ENCODE measurements at places on chromosomes 6 and 20. TPM values are rescaled to one million over a fixed set of nuclear protein-coding genes. Genes with fewer than 3 reads are reported as not detected.

GRCh38 chr20:31968291-31969126 is 558 bp downstream of the XKR7 start:
- no peak overlapping the region for H3K27ac ChIP-seq
- peaks cover 52% of the 10 kb centered on the region for H3K27me3 ChIP-seq
- peaks cover 15% of the 10 kb centered on the region for H3K4me1 ChIP-seq
- H3K36me3 ChIP-seq = no peaks in the 10 kb centered on the region
- DNase-seq = peak; percentile 99

GRCh38 chr6:18309046-18309445 is 44.7 kb upstream of the DEK start:
- DNase-seq = no peak
- H3K4me3 ChIP-seq = no peak overlapping the region

DNA sequence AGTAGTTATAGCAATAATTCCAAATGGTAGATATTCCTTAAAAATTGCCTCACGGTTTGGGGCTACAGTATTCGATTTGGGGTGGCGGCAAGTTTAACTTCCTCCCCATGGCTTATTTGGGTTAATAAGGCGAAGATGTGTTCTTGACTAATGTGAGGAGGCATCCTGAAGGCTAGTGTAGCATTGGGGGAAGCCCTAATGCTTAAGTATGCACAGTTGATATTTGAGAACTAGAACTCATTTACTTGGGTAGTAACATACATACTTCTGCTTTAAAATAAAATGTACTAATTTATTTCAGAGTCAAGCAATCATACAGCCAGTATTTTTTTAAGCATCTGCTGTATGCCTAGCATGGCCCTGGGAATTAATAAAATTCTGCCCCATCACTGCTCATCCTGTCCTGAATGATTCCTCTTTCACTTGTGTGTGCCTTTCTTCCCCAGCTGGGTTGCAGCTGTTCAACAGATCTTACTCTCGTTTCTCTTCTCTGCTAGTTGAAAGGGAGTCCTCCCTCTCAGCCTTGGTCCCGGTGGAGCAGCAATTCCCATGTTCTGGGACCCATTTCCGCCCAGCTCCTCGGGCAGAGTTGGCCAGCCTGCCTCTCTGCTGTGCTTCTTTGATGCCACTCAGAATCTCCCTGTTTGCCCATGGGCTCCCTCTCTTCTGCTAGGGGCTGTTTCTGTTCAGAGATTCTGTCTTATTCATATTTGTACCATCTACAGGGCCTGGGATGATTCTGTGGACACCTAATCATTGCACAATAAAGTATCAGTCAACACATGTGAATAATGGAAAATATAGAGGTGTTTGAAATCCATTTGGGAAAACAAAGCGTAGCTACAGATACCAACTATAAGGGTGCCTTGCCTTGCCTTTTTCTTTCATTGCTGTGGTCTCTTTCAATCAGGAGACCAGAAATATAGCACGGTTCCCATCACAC is 104.8 kb downstream of the ARID1B start:
- H3K4me1 ChIP-seq = peaks cover 4% of the 10 kb centered on the region
- H3K27ac ChIP-seq = no peak overlapping the region
- H3K36me3 ChIP-seq = no peaks in the 10 kb centered on the region

DNA sequence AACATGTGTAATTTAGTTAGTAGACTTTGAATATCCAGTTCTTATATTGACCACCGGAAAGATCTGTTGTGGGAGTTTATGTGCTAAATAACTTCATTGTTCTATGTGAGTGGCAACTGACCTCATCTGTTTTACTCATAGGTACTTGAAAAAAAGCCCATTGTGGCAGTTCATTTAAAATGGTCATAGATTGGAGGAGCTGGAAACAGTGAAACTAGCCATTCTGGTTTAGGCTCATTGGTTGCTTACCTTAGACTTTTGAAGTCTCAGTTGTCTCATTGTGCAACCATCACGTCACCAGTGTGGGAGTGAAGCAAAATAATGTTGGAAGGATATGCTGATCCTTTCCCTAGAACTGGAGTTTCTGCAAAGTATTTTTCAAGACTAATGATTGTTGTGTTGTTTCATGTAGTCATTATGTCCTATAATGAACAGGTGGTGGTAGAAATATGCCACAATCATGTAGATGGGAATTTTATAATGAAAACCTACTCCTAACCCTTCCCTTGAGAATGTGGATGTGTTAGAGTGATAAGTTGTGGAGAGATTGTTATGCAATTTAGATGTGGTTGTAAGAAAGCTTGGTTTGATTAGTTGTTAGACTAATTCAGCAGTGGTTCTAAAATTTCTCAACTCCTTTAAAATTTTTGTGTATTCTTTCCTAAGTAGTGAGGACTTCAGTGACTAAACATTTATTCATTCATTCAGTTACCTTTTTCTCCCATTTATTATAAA is 18.3 kb downstream of the DSP start:
- H3K36me3 ChIP-seq = peaks cover 86% of the 10 kb centered on the region
- no peaks in the 10 kb centered on the region for H3K27me3 ChIP-seq
- peaks cover 13% of the 10 kb centered on the region for H3K4me1 ChIP-seq
- DNase-seq = no peak

- no peak for DNase-seq
- peaks cover 11% of the 10 kb centered on the region for H3K4me1 ChIP-seq
- H3K4me3 ChIP-seq = no peak overlapping the region
Measured at GRCh38 chr6:52538901-52539354, 37.9 kb downstream of the TRAM2 start.

DNA sequence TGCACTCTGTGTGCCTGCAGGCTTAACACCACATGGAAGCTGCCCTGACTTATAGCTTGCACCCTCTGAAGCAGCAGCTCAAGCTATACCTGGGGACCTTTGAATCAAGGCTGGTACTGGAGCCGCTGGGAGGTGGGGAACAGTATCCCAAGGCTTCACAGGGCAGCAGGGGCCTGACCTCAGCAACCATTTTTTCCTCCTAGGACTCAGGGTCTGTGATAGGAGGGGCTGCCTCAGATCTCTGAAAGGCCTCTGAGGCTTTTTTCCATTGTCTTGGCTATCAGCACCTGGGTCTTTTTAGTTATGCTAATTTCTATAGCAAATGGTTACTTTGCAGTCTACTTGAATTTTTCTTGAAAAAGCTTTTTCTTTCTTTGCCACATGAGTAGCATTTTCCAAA is 80.2 kb upstream of the OPRM1 start:
- H3K36me3 ChIP-seq = no peaks in the 10 kb centered on the region
- peak; percentile 50 for DNase-seq
- no peaks in the 10 kb centered on the region for H3K4me1 ChIP-seq

DNA sequence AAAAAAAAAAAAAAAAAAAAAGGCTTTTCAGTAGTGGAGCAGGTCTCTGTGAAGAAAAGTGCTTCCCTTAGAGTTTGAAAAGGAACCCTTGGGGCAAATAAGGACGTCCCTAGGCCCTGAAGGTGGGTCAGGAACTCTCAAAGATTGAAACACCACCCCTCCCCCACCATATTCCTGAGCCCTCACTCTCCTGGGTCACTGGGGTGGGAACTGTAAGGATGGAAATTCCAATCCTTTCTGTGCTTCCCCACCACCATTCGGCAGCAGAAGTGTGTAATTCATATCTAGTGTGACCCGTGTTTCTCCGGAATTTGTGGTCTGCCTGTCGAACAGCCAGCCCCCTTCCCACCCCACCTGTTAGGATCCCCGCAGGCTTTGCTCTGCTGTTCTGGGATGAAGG is 12.3 kb downstream of the CDYL start:
- H3K36me3 ChIP-seq = no peaks in the 10 kb centered on the region
- H3K27me3 ChIP-seq = no peaks in the 10 kb centered on the region
- H3K27ac ChIP-seq = no peak overlapping the region
- H3K4me1 ChIP-seq = peaks cover 11% of the 10 kb centered on the region
- H3K4me3 ChIP-seq = no peak overlapping the region
- DNase-seq = peak; percentile 41

DNA sequence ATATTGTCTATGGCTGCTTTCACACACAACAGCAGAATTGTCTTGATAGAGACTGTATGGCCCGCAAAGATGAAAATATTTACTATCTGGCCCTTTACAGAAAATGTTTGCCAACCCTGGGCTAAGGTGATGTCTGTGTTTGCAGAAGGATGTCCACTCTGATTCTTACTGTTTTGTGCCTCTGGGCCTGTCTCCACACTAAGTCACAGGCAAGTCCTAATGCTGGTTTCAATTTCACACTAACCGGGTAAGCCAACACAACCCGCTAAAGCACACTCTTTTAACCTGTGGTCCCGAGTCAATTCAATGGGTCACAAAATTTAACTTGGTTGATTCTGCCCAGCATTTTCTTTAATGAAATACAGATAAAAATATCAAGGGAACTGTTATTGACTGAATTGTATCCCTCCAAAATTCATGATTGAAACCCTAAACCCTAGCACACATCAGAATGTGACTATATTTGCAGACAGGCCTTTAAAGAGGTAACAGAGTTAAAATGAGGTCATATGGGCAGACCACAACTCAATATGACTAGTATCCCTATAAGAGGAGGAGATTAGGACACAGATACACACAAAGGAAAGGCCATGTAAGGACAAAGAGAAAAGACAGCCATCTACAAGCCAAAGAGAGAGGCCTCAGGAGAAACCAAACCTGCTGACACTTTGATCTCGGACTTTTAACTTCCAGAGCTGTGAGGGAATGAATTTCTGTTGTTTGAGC is 78.4 kb downstream of the FYN start:
- H3K4me3 ChIP-seq = no peak overlapping the region
- no peak for DNase-seq
- no peaks in the 10 kb centered on the region for H3K27me3 ChIP-seq
- H3K36me3 ChIP-seq = no peaks in the 10 kb centered on the region

DNA sequence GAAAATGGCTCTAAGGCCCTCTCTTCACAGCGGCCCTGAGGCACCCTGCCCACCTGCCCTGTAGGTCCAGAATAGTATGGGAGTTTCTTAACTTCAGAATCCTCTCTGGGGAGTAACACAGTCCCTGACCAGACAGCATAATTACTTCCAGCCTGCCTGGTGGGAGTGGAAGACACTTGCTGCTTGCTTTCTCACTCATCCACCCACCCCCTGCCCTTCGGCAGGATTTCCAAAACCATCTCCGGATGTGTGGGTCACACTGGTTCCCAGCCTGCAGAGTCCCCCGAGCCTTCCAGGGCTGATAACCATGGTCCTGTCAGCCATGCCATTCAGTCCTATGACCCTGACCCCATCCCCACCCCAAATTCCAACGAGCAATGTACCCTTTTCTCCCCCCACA is 5.4 kb downstream of the SLC29A1 start:
- H3K4me3 ChIP-seq = no peak overlapping the region
- H3K4me1 ChIP-seq = peaks cover 14% of the 10 kb centered on the region
- H3K27ac ChIP-seq = no peak overlapping the region
- peaks cover 13% of the 10 kb centered on the region for H3K36me3 ChIP-seq

- no peak overlapping the region for H3K27ac ChIP-seq
- H3K27me3 ChIP-seq = peaks cover 71% of the 10 kb centered on the region
Measured at GRCh38 chr6:64715624-64716023, 991.4 kb downstream of the EYS start.

DNA sequence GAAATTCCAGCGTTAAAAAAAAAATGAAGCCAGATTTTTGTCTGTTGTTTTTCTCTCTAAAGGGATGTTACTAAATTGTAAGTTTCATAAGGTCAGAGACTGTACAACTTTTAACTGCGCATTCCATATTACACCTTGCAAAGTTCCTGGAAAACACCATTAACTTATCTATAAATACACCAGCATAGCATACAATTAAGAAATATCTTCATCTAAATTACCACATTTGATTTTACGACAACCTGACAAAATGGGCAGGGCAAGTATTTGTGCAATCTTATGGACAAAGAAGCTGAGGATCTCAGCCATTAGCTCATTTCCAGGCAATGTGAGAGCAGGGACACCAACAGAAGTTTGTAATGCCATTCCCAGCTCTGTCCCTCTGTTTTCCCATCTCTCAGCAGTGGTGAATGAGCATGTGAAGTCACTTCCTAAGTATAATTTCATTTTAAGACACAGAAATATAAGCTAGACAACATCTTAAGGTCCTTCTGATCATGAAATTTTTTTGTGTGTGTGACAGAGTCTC is 12.9 kb upstream of the GCM1 start:
- H3K4me3 ChIP-seq = no peak overlapping the region
- H3K27me3 ChIP-seq = no peaks in the 10 kb centered on the region
- H3K27ac ChIP-seq = no peak overlapping the region
- no peak for DNase-seq
- H3K4me1 ChIP-seq = no peaks in the 10 kb centered on the region

GRCh38 chr6:118469468-118469867 is 78.6 kb upstream of the PLN start:
- no peaks in the 10 kb centered on the region for H3K27me3 ChIP-seq
- no peak overlapping the region for H3K27ac ChIP-seq

DNA sequence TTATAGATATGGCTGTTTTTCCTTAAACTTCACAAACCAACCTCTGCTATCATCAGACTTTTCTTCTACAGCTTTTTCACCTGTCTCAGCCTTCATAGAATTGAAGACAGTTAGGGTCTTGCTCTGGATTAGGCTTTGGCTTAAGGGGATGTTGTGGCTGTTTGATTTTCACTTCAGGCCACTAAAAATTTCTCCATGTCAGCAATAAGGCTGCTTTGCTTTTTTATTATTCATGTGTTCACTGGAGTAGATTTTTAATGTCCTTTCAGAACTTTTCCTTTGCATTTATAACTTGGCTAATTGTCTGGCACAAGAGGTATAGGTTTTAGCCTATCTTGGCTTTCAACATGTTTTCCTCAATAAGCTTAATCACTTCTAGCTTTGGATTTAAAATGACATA is 392.6 kb downstream of the RFPL4B start:
- no peak for DNase-seq
- H3K27ac ChIP-seq = no peak overlapping the region
- no peaks in the 10 kb centered on the region for H3K27me3 ChIP-seq
- no peaks in the 10 kb centered on the region for H3K36me3 ChIP-seq
- H3K4me3 ChIP-seq = no peak overlapping the region

GRCh38 chr6:2378891-2379652 is 133.7 kb upstream of the GMDS start:
- H3K27ac ChIP-seq = no peak overlapping the region
- no peaks in the 10 kb centered on the region for H3K4me1 ChIP-seq

DNA sequence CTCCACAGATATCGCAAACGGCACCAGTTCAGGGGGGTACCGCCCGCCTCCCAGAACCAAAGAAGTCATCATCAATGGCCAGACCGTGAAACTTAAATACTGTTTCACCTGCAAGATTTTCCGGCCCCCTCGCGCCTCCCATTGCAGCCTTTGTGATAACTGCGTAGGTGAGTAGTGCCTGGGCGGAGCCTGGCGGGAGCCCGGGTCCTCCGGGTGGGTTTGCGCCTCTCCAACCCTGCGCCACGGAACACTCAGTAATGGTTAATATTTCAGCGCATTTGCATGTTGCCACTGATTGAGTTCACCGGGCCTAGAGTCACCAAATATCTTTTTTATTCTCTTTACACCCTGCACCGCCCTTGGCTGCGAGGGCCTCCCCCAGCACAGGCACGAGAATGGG is 212.0 kb downstream of the ZDHHC14 start:
- H3K4me1 ChIP-seq = no peaks in the 10 kb centered on the region
- H3K36me3 ChIP-seq = no peaks in the 10 kb centered on the region
- no peak overlapping the region for H3K27ac ChIP-seq

- no peak overlapping the region for H3K27ac ChIP-seq
- H3K4me3 ChIP-seq = no peak overlapping the region
- H3K36me3 ChIP-seq = no peaks in the 10 kb centered on the region
- no peaks in the 10 kb centered on the region for H3K27me3 ChIP-seq
Measured at GRCh38 chr20:50464026-50464724, 46.0 kb upstream of the PTPN1 start.

Gene CENPQ
- 13.9 TPM for total RNA-seq

Gene ANGPT4
- 0.23 TPM for total RNA-seq

Gene GRM4
- total RNA-seq = 9.1 TPM

Gene CCN6
- total RNA-seq = not detected

Gene MICB
- total RNA-seq = 9.8 TPM

Gene SIGLEC1
- not detected for total RNA-seq

Gene BTNL2
- not detected for total RNA-seq

Gene CALHM4
- not detected for total RNA-seq

Gene LGSN
- not detected for total RNA-seq

Gene COX4I2
- total RNA-seq = 2.0 TPM

Gene CRISP2
- total RNA-seq = 0.34 TPM

All from endodermal cell (in vitro differentiated cells).